ENCODE measurements at places on chromosomes 2 and 18.

GRCh38 chr2:97868986-97869721, 126.6 kb downstream of the TMEM131 start:
- no peak for DNase-seq

DNA sequence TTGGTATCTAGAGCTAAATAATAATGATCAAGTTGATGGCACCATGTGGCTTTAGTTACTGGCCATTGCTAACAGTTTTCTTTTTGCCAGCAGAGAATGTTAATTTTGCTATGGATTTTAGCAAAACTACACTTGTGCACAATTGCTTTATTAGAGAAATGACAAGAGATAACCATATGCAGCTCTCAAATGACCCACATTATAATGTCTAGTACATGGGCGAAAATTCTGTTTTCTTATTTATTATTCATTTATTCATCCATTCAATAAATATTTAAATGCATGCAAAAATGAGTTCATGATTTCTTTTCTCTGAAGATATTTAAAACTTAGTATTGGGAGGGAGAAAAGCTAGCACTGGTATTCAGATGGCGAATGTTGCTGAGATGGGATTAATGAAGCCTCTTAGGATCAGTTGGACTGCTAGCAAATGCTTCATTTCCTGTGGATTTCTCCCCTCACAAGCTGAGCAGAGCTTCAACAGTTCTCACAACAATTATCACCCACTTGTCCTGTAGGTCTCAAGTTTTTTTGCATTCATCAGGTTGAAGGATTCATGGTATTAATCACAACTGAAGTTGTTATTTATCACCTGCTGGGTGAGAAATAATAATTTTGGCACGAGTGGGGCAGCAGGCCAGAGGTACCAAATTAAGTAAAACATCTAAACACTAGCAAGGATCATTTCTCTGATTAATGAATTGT, 95.2 kb downstream of the MTX2 start:
- no peak for DNase-seq

DNA sequence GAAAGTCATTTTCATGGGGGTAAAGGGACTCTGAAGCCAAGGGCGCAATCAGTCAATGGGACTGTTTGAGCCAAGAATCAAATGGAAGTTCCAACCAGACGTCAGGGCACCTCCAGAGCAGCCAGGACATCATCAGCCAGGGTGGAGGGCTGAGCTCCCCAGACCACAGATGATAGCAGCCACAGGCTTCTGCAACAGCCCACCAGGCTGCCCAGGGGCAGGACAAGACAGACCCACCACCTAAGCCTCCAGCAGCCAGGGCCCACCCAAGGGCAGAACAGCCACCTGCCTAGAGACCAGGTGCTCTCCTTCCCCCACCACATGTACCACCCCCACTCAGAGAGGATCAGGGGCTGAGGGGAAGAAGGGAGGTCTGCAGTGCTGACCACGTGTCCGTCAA, 53.8 kb upstream of the SLC66A3 start:
- no peak for DNase-seq

DNA sequence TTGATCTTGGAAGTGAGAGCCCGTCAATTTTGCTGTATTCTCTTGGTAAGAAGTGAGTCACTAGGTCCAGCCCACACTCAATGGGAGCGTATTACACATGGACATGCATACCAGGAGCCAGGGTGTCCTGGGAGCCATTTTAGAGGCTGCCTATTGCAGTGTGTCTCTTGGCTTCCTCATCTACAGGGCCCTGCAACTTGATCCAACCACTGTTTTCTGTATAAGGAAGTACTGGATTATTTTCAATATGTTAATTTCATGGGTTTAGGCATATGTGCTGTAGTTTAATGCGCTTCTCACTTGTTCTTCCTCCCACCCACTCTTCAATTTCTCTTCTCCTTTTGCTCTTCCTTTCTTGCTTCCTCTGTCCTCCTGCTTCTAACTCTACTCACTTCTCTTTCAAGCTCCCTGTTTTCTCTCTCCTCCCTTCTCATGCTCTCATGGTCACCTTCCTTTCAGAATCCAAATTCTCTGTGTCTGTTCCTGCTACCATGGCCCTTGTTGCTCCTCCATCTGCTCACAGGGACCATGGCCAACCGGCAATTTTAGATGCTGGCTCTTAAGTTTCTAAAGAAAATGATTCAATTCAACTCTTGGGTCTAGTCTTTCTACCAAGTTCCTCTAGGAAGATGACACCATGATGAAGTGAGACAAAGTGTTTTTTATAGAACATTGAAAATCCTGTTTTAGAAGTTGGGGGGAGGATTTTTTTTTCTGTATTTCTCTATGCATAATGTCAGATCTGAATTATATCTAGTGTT, 152.0 kb upstream of the ZEB2 start:
- DNase-seq: no peak

GRCh38 chr2:17799301-17800120, 16.7 kb upstream of the MSGN1 start:
- DNase-seq: no peak

DNA sequence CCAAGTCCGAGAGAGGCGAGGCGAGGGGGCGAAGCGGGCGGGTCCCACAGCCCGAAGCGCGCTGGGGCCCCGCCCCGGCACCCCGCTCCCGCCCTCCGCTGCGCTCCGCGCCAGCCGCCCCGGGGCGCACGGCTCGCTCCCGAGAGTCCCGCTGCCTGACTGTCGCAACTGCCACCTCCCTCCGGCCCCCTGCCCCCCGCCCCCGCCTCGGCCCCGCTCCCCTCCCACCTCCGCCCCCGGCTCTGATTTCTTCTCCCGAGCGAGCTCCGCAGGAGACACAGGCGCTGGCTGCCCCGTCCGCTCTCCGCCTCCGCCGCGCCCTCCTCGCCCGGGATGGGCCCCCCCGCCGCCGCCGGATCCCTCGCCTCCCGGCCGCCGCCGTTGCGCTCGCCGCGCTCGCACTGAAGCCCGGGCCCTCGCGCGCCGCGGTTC, at the start of gene WNT6:
WNT6 (plus strand) TSS at position 250 of the 432 bp plus-strand sequence. CDS start 233 bp downstream, outside the sequence.
- DNase-seq: no peak

DNA sequence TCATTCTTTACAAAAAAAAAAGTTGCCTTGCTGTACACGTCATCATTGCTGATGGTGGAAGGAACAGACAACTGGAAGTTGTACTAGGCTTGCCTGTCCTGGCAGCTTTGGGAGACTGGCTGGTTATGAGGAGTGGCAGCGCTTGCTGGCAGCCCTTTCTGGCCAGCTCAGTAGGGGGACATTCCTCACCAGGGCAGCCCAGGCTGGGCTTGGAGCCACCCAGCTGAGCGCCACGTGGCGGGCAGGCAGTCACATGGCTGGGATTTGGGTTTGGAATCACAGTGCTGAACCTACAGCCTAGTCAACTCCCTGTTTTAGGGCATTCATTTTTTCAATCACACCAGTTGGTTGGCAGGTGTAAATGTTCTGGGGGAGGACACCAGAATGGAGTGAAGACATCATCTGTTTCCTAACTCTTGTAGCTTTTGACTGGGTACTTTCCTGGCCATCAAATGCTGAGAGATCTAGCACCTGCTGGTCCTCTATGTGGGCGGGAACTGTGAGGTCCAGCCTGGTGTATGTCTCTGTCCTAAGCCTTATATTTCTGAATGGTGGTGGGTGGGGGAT, 139.3 kb downstream of the SETBP1 start:
- DNase-seq: no peak

- DNase-seq: no peak
Observed at GRCh38 chr2:22885245-22885644, 499.7 kb upstream of the KLHL29 start.

GRCh38 chr2:231228223-231228622, 29.8 kb downstream of the ARMC9 start:
- DNase-seq: no peak

DNA sequence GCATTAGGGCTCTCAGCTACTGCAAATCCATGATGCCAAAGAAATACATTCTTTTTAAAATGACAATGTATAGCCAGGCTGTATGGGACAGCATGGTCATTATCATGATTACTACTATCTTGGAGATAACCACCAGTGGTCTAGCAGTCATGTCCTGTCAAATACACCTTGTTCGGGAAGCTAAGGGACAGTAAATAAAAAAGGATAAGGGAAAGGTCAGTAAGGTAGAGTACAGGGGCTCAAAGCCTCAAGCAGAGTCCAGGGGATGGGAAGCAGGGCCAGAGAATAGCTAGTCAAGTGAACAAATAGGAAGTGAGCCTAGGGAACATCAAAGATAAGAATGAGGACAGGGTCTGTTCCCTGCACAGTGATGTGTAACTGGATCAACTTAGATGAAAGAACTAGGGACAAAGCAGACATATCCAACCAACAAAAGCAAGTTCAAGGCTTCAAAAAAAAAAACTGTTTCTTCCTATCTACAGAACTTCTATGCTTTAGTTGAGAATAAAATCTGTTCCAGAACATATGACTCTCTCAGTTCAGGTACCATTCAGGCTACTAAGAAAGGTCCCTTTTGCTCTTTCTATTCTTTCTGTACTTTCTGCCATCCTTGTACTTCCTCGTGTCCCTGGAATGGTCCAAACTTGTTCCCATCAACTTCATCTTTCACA, 62.9 kb upstream of the EHBP1 start:
- DNase-seq: no peak

DNA sequence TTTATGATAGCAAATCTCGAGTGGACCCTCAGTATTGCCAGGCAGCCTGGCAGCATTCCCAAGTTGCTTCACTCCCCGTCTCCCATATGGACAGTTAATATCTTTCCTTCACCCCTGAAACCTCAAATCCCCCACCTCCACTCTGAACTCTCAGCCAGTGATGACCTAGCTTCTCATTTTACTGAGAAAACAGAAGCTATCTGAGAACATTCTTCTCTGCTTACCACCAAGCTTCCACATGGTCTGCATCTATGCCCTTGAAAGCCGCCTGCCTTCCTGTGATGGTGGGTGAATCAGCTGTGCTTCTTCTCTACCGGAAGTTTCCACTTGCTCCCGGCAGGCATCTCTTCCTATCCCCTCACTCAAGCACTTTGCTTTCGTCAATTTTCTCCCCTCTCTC, 529.2 kb downstream of the EPHA4 start:
- no peak for DNase-seq

GRCh38 chr2:66460031-66460430, 25.1 kb downstream of the MEIS1 start:
- no peak for DNase-seq

GRCh38 chr2:46135958-46136357, 161.2 kb upstream of the EPAS1 start:
- no peak for DNase-seq

DNA sequence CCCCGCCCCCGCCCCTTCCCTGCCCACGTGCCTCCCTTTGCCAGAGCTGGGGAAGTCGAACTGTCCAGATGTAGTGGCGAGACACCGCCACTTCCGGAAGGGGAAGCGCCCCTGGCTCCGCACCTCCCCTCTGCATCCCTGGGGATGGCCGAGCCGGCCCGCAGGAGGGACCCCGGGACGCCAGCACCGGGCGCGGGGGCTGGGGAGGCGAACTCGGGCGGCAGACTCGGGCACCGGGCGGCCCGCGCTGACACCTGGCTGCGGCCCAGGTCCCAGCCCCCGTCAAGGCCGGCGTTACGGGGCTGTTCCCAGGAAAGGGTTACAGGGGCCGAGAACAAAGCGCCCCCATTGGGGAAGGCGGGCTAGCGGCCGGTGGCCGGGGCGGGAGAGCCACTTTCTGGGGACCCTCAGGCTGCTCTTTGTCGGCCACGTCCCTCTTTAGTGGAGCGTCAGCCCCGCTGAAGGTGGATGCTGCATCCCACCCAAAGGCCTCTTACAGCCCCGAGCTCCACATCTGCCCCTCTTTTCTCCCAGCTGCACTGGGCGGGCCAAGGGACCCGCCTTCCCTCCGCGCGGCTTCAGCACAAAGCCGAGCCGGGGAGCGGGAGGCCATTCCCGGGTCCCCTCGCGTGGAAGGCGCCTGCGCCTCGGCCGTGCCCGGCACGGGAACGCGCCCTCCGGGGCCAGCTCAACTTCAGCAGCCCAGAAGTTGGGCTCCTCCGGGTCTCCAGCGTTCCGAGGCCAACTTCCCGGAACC, 1.3 kb downstream of the SDC1 start:
- DNase-seq: no peak

DNA sequence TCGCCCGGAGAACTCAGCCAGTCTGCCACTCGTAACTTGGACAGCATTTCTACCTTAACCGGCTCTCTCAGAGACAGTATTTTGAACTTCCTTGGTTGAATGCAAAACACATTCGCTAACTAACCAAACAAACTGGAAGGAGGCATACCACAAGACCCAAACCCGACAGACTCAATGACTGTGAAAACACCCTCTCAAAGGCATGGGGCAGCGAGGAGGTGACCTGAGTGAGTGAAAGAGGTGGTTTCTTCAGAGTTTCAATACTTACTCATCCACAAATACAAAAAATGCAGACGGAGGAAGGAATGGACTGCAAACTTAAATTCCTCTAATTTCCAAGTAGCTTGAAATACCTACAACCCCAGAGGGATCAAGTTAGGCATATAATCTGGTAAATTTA, 132.9 kb downstream of the GAREM1 start:
- no peak for DNase-seq

DNA sequence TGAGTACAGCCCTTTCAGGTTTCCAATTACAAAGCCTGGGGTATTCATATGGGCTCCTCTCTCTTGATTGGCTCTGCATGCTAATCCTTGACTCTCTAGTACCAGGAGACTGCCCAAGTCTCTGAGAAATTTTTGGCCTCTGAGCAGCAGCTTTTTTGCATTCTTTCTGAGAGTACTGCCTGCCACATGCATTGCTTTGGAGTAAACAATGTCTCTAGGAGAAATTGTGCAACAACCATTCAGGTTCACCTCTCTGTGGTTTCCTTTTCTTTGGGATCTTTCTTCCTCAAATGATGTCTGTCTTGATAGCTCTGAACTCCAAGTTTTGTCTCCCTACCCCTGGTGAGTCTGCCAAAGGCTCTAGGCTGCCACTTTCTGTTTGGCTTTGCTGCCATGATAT, 115.8 kb upstream of the SETBP1 start:
- DNase-seq: no peak

DNA sequence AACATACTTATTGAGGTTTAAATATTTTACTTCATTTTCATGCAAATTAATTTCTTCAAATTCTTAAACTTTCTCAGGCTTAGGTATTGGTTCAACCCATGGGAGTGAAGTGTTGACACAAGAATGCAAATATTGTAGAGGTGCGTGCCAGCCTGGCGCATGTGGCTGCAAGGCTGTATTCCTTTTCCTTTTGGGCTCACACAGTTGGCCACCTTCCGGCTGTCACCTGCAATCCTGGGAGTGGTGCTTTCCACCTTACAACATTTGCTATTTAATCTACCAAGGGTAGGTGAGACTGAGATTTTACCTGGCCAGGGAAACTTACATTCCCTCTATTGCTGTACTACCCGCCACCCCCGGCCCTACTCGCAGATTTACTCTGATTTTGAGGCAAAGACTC, 141.1 kb downstream of the DCC start:
- DNase-seq: no peak
